Left renal cortex interstitium (tissue), 4 donors: ENCODE measurements at places on chromosomes 3 and 15.

DNA sequence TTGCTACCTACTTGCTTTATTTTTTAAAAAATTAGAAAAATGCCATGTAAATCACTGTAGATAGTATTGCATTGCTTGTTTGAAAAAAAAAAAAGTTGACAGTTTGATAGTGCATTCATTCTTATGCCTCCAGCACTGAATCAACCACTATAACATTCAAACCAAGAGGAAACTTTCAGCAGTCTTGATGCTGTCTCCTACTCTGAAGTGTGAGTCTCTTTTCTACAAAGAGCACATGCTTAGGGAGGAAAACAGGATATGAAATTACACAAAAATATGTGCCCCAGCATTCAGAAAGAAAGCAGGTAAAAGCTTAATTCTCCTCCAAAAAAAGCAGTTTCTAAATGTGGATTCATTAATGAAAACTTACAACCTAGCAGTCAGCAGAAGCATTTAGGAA is 78.3 kb downstream of the ZBTB20 start:
- DNase-seq = no peak

DNA sequence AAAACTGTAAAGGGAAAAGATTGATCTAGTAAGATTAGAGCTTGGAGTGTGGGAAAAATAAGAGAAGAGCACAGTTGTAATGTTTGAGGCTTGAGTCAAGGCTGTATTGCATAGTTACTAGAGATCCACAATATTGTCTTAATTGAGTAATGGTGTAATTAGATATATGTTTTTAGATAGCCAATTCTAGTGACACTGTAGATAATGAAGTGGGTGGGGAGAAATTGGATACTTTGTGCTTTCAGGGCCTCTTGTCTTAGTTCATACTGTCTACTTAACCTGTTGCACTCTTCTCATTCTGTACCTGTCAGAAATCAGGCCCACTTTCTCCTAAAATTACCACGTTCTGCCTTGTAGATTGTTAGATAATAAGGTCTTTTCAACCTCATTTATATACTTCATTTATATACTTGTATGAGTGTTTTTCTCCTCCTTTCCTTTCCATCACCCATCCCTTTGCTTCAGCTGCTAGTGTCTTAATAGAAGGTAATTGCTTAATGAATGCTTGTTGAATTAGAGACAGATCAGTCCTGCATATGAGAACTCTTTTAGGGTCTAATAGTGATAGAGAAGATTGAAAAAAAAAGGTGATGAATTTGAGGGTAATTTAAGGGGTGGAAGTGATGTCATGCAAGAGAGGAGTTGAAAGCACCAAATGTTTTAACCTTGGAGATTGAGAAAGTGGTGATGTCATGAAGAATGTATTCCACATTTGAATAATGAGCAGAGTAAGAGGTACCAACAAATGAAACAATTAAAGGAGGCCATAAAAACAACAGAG is 32.0 kb downstream of the PIK3CA start:
- DNase-seq = no peak

GRCh38 chr3:55969634-55970033 is 482.5 kb upstream of the WNT5A start:
- DNase-seq = no peak

GRCh38 chr15:48754011-48754410 is 56.9 kb downstream of the CEP152 start:
- DNase-seq = no peak

GRCh38 chr3:123622766-123623165 is 37.9 kb upstream of the HACD2 start:
- no peak for DNase-seq

GRCh38 chr3:159925248-159925647 is 63.4 kb upstream of the IL12A start:
- DNase-seq = no peak

- no peak for DNase-seq
These were observed 1.3 kb upstream of the KLHL40 start for GRCh38 chr3:42683875-42684598.

GRCh38 chr3:166877971-166878370 is 502.1 kb downstream of the ZBBX start:
- DNase-seq = no peak

DNA sequence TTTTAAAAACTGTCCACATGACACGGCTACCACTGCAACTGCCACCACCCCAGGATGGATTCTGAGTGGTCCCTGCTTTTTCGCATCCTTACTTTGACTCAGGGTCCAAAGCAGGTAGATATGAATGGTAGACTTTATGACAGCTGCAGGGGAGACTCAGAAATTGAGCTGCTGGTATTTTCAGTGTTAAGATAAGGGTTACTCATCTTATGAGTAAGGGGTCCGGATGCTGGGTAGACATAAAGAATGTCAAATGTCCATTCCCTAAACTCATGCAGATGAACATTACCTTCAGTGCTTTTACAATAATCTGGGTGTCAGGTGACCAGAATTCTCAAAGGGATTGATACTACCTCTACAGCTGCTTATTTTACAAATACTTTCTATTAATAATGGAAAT is 25.9 kb upstream of the BBX start:
- no peak for DNase-seq

DNA sequence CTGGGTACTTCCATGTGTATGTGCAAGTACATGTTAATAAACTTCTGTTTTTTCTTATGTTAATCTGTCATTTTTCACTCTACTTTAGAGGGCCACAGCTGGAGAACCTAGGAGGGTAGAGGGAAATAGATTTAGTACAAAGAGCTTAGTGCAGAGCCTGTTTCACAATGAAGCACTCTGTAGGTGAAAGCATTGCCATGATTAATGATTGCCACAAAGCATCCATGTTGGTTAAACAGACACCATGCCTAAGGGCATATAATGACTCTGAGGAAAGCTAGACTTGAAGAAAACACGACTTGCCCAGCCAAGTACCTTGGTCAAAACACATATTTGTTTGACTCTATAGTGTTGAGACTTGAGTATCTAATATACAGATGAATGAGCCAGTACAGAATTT is 338.4 kb downstream of the FHIT start:
- no peak for DNase-seq

- no peak for DNase-seq
These were observed 100.3 kb downstream of the MECOM start for GRCh38 chr3:169562988-169563774.

DNA sequence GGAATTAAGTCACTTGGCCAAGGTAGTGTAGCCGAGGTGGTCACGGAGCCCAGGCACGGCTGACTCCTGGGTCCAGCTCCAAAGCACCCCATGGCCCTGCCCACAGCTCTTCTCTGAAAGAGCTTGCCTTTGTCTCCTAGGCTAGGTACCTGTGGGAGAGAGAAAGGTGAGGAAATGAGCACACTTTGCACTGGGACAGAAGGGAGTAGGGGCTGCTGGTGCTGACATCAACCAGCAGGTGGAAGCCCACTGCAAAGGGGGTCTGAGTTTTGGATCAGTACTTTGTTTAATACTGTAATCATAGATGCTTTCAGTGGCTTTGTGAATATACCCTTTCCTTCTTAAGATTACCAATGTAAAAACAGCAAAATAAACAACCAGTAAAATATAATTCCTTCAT is 128.3 kb upstream of the EIF1B start:
- DNase-seq = no peak

- DNase-seq = no peak
These were observed 26.9 kb upstream of the NR2F2 start for GRCh38 chr15:96303503-96304056.

DNA sequence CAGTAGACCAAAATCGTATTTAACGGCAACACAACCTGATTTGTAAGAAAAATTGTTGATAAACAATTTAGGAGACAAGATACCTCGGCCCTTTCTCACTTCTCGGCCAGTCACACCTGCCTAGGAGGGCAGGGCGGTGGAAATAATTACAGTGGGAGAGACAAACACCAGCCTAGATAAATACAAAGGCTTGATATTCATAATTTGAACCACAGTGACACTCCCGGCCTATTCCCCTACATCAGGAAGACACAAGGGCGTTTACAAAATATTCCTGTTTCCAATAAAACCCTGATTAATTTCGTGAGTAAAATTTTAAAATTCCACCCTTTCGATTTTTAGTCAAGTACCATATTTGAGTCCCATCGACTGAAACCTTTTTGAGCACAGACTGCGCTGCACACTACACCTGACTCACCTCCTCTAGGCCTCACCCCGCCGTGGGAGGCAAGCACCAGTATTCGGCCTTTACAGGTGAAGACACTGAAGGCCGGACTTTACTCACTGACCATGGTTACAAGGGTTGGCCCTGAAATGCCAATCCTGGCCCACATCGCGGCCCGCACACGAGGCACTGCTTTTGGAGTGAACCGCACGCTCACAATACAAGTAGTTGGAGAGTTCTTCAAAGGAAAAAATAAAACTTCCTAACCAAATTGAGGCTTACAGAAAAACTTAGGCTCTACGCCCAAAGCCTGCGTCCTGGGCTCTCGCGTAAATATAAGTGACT is 794 bp downstream of the ARPP19 start:
- peak; percentile 44 for DNase-seq

- no peak for DNase-seq
These were observed 133.8 kb downstream of the MOBP start for GRCh38 chr3:39601241-39601640.

DNA sequence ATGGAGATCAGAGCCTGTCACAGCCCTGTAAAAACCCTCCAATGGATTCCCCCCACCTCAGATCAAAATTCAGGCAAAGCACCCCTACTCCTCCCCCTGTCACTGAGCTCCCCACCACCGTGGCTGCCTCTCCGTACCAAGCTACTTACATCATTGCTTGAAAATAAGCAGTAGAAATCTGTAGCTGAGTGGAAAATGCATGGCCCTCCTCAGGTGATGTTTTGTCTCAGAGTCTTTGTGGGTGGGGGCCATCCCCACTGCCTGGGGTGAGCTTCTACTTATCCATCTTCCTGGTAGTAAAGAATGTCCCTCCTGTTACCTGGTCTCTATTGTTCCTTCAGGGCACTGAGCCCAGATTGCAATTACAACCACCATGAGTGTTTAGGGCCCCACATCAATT is 34.5 kb downstream of the SLCO2A1 start:
- DNase-seq = no peak

GRCh38 chr15:101692801-101693598 is 31.3 kb downstream of the TARS3 start:
- no peak for DNase-seq

DNA sequence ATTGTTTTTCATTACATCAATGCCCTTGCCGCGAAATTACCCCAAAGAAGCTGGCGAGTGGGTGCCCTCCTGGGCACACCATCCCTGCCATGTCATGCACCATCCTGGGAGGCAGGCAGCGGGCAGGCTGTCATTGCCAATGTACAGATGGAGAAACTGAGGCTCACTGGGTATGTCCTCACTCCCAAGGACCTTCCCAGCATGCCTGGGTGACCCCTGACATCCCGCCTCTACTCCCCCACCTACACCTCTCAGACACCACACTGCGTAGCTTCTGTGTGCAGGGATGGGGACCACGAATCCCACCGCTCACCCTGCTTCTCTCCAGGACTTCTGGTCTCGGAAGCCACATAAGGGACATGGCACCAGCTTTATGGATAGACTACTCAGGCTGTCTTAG is 41.0 kb upstream of the SLC41A3 start:
- DNase-seq = no peak

DNA sequence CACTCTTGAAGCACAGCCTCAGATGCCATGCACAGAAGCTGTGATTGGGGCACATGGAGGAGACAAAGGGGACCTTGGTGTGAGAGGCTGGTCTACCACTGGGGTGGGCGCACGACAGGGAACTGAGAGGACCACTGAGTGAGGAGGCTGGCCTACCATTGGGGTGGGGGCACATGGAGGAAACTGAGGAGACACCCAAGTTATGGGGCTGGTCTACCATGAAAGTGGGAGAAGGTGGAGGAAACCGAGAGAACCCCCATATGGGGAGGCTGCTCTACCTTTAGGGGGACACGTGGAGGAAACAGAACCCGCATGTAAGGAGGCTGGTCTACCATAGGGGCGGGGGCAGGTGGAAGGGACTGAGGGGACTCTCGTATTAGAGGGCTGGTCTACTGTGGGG is 153.4 kb downstream of the FBLN2 start:
- no peak for DNase-seq

GRCh38 chr15:56719774-56720555 is 13.3 kb downstream of the ZNF280D start:
- DNase-seq = no peak

DNA sequence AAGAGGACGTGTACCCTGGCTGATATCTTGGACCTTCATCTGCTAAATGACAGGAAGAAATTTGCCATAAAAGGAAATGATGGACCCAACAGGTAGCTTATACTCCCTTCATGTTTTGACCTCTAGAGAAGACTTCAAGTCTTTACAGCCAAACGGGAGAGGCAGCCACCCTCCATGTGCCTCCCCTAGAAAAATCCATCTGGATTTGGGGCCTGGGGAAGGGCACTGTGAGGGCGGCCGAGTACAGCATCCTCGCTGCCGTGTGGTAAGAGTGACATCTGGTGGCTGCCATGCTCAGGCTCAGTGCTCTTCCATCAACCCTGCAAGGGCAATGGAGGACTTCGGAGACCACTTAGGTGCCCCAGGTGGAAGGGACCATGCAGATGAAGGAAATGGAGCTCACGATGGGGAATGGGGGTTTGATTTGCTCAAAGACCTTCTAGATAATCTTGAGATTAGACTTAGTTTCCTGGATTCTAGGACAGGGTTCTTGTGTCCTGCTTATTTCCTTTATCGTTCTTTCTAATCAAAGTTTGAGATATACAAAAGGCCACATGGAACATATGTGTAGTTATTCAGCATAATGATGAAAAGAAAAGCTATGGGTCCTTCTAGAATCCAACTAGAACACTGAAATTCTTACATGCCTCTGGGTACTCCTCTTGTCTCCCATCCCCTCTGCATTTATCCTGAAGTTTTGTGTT is 44.4 kb downstream of the AQP9 start:
- DNase-seq = peak; percentile 26

- DNase-seq = no peak
These were observed 1106.8 kb downstream of the IGSF11 start for GRCh38 chr3:117927825-117928224.

DNA sequence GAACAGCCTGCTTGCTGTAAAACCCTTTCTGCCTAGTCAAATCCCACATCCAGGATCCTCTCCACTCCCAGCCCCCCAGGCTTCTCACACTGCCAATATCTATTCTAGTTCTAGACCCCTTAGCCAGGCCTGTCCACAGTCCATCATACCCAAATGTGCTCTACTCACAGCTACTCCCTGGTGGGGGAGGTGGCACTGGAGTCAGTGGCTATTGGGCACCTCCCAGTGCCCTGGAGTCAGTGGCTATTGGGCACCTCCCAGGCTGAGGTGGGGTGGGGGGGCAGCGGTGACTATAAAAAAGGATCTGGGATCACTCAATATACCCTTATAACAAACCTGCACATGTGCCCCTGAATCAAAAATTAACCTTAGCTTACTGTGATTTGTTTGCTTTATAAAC is 773 bp upstream of the DISP2 start:
- DNase-seq = no peak

- DNase-seq = no peak
These were observed 33.2 kb downstream of the B4GALT4 start for GRCh38 chr3:119207512-119207875.

- no peak for DNase-seq
These were observed 5.3 kb upstream of the SMAD6 start for GRCh38 chr15:66696770-66697169.

GRCh38 chr15:80587816-80588456 is 107.2 kb upstream of the ABHD17C start:
- DNase-seq = no peak
